IPS-NIHi11 (cell line): ENCODE measurements at places on chromosomes 6 and 20.
A peak's percentile ranks its signal among the peaks of the same experiment; 100 is the strongest.

DNA sequence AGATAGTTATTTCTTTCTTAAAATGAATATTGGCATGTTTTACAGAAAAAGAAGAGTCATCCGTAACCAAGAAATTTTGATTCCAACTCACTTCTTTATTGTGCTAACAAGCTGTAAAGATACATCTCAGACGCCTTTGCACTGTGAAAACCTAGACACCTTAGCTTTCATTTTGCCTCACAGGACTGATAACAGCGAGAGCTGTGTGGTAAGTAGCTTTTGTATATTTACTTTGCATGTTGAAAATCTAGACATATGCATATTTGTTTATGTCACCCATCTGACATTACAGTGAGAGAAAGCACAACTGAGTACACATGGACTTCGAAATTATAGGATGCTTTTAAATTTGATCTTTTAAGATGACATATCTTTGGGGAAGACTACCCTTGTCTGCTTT, 64.7 kb downstream of the CCN2 start:
- no peak for DNase-seq

GRCh38 chr6:28142446-28142845, 763 bp downstream of the ZKSCAN8 start:
- DNase-seq: no peak

DNA sequence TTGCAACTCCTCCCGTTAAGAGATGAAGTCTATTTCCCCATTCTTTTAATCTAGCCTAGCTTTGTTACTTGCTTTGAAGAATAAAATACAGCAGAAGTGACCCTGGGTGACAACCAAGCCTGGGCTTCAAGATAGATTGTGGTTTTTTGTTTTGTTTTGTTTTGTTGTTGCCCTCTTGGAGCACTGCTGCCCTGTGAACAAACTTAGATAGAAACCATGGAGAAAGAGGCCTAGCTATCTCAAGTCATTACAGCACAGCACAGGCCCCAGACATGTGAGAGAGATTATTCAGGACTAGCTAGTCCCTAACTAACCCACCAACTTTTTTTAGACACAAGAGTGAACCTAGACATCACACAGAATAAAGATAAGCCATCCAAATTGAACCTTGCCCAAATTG, 475.2 kb downstream of the EPHA7 start:
- no peak for DNase-seq

DNA sequence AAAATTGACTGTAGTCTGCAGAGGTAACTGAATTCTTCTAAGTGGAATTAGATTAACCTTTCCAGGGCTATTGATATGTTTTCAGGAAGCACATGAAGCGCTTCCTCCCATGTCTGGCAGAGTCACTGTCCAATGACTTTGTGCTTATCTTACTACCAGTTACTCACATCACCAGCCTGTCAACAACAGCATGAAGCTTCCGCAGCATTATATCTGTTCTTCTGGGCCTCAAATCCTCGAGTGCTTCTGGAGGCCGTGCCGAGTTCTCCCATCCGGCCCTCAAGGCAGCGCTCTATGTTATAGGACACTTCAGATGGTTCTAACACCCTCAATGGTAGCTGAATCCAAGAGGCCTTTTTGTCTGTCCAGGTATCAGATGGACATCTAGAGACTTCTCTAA, 33.2 kb downstream of the PSMG4 start:
- no peak for DNase-seq

DNA sequence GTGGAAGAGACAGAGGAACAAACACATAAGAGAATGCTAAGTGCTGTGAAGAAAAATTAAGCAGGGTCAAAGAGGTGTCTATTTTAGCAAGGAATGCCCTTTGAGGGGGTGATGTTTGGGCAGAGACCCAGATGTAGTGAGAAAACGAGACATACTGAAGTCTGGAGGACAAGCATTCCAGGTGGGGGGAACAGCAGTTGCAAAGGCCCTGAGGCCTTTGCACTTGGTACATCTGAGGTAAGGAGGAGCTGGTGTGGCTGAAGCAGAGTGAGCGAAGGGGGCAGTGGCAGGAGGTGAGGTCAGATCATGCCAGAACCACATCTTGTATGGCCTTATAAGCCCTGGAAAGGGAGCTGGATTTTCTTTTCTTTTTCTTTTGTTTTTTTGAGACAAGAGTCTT, 6.2 kb upstream of the GDF5 start:
- DNase-seq: no peak

DNA sequence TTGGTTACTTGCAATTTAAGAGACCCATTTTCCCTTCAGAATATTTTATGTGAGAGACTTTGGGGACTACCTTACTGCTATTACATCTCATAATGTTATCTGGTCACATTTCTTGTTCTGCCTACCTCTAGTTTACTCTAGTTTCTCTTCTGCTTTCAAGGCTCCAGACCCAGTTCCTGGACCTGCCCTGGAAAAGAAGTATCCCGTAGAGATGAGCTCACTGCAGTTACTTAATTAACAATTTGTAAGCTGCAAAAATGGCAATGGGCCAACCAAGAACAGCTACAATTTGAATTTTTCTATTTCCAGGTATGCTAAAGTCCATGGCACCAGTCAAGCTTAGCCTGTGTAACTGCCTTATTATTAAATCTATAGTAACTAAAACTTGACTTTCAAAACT, 25.0 kb downstream of the TAB2 start:
- no peak for DNase-seq

DNA sequence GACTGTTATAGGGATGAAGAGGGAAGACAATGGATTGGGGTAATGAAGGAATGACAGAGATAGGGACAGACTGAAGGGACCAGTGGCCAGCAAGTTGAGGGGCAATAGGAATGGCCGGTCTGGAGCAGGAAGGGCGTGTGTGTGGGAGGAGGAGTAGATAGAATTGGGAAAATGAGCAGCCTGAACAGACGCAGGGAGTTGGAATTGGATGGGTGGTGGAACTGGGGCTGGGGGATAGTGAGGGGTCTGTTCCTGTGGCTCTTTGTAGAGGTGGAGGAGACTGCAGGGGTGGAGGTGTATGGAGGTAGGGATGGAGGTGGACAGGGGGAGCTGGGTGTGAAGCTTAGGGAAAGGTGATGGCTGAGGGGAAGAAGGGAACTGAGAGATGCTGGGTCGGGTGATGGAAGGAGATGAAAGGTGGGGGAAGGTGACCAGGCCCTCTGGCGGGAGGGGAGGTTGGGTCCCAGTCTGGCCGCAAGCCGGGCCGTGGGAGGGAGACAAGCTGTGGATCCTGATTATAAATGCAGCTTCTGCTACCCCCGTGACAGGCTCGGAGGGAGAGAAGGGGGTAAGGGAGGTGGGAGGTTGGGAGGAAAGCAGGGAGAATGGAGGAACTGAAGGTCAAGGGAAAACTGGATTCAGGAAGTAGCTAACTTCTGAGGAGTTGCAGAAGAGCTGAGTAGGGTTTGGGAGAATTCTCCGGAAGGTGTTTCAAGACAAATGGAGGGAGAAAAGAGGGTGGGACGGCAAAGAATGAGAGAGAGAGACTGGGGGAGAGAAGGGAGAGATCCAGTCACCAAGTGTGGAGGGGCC, 5.2 kb downstream of the SYNGAP1 start:
- DNase-seq: no peak

DNA sequence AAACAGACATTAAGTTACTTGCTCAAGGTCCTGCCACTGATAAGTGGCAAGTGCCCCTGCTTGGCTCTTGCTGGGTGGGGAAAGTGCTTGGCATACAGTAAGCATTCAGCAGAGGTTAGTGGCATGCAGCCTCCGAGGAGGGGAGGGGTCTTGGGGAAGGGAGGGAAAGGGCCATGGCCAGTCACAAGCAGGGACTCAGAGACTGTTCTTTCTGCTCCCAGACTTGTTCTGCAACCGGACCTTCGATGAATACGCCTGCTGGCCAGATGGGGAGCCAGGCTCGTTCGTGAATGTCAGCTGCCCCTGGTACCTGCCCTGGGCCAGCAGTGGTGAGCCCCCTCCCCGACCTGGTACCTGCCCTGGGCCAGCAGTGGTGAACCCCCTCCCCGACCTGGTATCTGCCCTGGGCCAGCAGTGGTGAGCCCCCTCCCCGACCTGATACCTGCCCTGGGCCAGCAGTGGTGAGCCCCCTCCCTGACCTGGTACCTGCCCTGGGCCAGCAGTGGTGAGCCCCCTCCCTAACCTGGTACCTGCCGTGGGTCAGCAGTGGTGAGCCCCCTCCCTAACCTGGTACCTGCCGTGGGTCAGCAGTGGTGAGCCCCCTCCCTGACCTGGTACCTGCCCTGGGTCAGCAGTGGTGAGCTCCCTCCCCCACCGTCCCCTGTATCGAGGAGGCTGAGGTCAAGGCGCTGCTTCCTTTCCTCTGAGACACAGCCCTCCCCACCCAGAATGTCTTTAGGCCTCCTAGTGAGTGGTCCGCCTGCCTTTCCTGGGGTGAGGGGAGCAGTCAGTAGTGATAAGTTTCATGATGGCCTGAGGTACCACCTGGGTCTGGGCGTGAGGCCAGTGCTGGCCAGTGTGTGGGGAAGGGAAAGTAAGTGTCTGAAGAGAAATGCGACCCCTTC, 8.9 kb downstream of the GLP1R start:
- DNase-seq: no peak

- DNase-seq: no peak
Measured at GRCh38 chr6:116173928-116174327, 48.0 kb upstream of the COL10A1 start.

GRCh38 chr20:48949304-48950170, 28.0 kb downstream of the ARFGEF2 start:
- DNase-seq: peak; percentile 42

- no peak for DNase-seq
Measured at GRCh38 chr20:53867741-53868351, 202.5 kb downstream of the BCAS1 start.

DNA sequence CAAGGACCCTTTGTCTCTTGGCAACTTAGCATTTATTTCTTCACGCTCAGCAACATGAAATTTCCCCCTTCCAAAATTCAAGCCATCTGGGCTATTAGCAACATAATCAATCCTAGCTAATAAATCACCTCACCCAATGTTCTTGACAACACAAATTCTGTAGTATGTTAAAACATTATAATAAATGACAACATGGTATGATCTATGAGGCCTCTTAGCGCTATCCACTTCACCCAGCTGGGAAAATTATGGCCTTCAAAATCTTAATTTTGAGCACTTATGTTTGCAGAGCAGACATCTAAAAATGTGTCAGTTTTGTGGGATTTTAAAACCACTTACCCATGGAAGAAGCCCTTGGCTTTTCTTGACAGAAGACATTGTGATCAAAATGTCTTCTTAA, 181.9 kb downstream of the HDGFL1 start:
- DNase-seq: no peak

DNA sequence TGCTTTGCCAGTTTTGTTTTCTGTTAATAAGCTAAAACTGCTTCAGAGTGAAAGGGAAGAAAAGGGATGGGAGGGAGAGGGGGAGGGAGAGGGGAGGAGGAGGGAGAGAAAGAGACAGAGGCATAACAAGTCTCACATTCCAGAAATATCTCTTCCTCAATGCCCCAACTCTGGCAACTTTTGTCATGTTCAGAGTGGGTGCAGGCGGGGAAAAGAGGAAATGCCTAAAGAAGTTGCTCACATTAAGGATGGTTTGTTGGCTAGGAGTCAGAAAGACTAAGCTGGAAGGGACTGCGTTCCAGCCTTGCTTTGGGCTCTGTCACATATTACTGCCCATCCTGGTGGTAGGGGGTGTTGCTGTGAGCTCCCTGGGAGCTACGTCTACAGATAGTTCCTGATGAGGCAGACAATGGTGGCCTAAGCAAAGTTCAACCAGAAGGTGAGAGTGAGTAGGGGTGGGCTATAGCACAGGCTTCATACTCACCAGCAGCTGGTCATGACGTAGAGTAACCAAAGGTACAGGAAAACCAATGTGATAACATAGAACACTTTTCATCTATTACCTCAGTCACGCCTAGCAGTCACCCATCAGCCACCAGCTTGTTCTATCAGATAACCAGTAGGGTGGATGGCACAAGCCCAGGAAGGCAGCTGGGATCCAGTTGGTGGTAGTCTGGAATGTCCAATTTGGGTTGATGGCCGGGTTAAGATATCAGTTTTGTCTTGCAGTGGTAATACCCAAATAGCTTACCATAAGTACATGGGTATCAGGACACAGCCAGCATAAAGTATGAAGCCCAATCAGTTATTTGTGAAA, 2.1 kb downstream of the TSPYL4 start:
- DNase-seq: no peak

DNA sequence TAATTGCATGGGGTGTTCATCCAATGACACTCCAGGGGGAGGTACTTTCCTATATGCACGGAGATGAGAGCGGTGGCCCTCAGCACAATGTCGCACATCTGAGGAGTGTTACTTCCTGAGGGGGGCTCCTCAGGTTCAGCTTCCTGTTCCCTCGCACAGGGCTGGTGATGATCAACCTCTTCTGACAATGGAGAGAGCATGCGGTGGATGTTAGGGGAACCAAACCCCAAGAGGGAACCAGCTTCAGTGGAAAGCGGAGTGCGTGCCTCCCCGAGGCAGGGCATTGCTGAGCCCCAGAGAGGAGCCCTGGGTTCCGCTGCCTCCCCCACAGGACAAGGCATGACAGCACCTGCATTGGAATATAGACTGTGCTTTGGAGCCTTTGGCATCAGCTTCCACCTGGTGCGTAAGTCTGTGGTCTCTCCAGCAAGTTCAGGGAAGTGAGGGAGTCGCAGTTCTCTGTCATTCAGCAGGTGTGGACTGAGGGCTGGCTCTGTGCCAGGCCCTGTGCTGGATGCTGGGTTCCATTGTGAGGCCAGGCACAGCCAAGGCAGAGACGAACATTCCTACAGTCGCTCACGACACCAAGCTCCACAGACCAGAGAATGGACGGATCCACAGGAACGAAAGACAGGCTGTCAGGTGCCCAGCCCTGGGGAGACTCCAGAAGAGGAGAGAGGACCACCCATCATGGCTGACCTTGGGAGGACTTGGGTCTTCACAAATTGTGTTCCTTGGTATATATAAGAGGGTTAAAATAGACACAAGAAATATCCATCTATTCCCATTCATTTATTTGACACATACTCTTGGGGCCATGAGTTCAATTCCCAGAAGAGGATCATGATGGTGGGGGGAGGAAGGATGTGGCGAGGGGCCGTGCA, 3.9 kb upstream of the ZNF831 start:
- no peak for DNase-seq

- DNase-seq: no peak
Measured at GRCh38 chr6:43489277-43490072, 12.1 kb downstream of the TJAP1 start.

- DNase-seq: peak; percentile 96
Measured at GRCh38 chr6:8435093-8435844, at the start of gene SLC35B3. Gene SLC35B3 (minus strand): TSS chr6:8435545.

DNA sequence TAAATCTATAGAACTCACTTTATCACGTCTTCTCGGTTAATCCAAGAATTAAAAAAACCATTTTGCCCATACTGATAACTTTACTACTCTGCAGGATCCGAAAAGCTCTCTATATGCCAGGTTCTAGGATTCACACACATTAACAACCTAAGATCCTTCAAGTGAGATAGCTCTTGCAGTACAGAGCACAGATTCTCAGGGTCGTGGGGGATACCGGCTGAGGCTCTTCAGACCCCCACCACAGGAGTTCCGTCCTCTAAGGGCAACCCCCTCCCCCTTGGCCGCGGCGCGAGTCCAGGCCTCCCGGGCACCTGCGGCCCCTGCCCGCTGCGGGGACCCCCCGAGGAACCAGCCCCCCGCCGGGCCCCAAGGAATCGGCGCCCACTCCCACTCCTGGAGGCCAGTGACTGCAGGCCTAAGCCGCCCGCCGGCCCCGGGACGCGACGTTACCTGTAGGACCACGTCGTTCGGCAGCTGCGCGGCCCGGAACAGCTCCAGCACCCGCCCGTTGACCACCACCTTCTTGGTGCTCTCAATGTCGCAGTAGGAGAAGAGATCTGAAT, 892 bp downstream of the REPS1 start:
- DNase-seq: peak; percentile 44
